ENCODE measurements at places on chromosomes 3 and 15.

- peak; percentile 46 for DNase-seq
These were observed 69.7 kb downstream of the USF3 start for GRCh38 chr3:113626503-113627371.

- DNase-seq = peak; percentile 61
These were observed 12.7 kb downstream of the LCMT2 start for GRCh38 chr15:43317566-43318184.

- no peak for DNase-seq
These were observed 57.1 kb downstream of the FEM1B start for GRCh38 chr15:68334661-68335124.

GRCh38 chr3:111723293-111724215, 128.4 kb upstream of the ZBED2 start:
- peak; percentile 84 for DNase-seq

- no peak for DNase-seq
These were observed 76.6 kb upstream of the SNRPN start for GRCh38 chr15:24878153-24878552.

DNA sequence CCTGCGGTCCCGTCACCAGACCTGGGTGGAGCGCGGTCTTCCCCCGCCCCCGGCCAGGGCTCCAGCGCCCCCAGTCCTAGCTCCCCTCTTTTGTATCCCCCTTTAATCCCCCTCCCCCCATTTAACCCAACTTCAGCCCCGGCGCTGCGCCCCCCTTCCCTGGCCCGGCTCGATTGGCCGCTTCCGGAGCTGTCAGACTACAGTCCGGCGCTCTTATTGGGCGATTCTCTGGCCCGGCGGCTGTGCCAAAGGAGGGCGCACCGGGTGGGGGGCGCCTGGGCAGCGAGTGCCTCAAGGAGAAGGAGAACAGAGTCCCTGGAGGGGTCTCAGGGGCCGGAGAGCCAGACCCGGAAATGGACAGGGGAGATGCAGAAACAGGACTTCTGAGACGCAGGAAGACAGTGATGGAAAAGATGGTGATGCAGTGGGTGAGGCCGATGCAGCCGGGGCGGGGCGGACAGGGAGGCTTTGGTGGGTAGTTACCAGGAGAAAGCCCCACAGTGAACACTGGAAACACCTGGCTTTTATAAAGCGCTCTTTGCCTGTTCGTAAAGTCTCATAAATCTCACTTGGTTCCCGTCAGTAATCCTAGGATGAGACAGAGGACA, 1.2 kb upstream of the ADCY5 start:
- peak; percentile 73 for DNase-seq

DNA sequence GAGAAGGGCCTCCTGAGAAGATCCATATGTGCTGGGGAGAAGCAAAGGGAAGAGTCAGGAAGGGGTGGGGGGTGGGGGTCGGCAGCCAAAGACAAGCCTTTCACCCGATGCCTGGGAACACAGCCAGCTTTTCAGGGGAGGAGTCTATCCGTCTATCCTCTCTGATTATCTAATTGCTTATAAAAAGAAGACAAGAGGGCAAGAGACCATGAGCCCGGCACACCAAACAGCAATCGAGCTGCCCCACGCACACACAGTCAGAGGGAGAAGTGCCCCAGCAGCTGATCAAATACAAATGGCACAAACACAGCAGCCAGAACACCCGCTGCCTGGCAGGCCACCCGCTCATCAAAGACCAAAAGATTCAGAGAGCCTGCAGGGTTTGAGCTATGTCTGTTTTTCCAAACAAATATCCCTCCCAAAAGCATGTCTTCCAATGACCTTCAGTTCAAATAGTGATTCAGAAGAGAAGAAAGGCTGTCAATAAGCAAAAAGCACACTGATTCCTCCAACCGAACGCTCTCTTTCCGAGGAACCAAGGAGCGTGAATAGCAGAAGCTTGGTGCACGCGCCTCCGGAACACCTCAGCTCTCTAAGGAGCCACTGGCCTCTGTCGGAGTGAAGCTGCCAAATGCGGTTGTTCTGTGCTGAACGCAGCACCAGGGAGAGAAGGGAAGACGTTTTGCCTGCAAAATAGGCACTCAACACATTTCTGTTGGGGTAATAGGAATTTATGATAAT, 419.2 kb downstream of the OCA2 start:
- DNase-seq = peak; percentile 93

- no peak for DNase-seq
These were observed 49.5 kb downstream of the HMG20A start for GRCh38 chr15:77470235-77470634.

DNA sequence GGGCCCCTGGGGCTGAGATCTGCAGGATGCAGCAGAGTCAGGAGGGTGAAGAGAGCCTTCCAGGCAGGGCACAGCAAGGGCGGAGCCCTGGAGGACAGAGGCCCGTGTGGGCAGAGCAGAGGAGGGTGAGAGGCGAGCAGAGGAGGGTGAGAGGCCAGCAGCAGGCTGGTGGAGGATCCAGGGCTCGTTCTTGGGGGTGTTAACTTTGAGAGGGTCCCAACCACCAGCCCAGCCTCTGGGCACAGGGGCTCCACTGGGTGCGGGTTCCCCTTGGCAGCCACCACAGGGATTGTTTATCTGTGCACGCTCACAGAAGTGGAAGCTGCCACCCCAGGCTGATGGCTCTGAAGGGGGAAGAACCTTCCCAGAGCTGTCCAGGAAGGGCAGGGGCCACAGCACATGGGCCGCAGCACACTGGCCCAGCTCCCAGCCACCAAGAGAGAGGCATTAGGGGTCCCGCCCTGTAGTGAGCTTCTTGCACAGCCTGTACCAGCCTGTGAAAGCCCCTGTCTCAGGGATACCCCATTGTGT, 9.3 kb upstream of the PLXND1 start:
- no peak for DNase-seq

GRCh38 chr15:72887376-72887775, 103.8 kb upstream of the ADPGK start:
- DNase-seq = no peak

DNA sequence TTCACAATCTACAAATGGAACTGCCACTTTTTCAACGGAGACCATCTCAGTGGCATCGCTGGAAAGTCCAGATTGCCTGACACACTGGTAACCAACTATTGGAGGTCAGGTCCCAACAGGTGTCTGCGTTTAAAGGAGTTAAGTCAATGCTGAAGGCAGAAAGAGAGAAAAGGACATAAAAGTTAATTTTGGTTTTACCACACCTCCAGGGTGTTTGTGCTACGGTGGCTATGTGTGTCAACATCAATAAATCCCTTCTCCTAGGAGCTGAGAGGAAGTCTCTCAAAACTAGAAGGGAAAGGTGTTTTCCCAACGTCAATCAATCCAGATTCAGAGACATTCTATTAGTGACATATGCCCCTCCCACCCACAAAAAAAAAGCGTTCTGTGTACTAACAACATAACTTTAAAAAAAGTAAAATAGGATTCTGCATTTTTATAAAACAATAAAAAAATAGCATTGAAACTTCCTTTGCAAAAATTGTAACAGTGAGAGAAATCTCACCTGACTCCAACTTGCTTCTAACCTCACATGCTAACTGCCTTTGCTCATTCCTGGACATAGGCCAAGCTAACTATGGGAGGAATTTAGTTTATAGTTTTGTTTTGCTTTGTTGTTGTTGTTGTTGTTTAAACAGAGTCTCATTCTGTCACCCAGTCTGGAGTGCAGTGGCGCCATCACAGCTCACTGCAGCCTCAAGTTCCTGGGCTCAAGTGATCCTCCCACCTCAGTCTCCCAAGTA, 58.7 kb downstream of the GATM start:
- DNase-seq = no peak

DNA sequence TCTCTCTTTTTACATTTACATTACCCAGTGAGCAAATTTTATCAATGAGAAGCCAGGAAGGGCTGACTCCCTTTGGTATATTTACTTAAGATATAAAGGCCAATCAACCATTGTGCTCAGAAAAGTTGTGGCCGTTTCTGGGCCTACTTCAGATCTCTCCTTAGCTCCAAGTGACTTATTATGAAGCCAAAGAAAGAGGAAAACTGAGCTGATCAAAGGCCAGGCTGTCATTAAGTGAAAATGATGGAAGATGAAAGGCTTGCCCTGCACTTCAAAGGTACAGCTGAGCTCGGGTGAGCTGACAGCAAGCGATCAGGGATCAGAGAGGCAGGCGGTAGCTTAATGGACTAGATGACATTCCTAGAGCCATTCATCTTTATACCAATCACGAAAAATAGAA, 24.8 kb downstream of the VGLL4 start:
- no peak for DNase-seq

GRCh38 chr15:60172143-60172542, 168.0 kb downstream of the FOXB1 start:
- DNase-seq = no peak

GRCh38 chr3:45783667-45784066, 12.7 kb downstream of the SLC6A20 start:
- no peak for DNase-seq

GRCh38 chr3:31244929-31245817, 287.6 kb upstream of the STT3B start:
- DNase-seq = peak; percentile 24

DNA sequence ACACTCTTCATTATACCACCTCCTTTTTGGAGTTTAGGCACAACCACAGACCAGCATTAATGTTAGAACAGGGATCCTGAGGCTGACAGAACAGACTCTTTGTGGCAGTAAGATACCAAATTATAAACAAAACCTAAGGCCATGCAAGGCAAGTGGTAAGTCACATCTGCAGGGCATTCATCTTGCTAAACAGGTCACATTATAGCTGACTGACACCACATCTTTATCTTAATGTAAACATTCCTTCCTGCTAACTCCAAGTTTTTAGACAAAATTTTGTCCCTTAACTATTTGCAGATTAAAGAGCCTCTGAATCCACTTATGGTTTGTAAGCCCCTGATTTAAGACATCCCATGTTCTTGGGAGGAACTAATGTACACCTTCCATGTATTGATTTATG, 500.6 kb downstream of the PYDC2 start:
- no peak for DNase-seq

DNA sequence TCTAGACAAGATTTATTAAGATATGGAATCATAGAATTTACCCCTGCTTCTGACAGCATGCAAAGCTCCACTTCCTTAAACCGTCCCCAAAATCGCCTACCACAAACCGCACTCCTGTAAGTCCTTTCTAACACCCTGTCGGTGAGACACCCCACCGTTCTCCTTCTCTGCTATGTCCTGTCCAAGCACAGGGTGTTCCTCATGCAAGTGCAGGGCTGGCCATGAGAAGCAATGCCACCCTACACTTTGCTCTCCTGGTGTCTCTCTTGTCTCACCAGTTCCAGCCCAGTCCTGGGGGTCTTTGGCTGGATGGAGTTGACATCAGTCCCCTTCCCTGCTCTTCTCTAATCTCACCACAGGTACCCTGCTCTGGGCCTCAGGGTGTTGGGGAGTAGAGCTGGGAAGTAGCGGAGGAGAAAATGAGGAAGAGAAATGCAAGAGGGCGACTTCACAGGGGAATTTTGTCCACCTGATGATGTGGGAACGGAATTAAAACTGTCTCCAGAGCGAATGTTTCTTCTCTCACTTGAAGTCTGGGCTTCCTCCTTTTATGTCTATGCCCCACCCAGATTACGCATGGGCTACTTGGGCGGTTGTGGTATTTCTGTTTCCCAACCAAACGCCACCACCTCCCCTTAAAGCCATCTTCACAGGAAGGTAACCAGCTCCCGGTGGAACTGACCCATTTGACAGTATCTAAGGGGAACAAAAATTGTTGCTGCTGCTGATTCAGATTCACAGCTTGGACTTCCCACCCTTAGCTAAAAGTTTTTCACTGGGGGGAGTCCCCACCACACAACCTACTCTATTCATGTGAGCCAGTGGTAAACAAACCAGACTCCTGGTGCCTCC, 49.9 kb downstream of the CASR start:
- DNase-seq = no peak

DNA sequence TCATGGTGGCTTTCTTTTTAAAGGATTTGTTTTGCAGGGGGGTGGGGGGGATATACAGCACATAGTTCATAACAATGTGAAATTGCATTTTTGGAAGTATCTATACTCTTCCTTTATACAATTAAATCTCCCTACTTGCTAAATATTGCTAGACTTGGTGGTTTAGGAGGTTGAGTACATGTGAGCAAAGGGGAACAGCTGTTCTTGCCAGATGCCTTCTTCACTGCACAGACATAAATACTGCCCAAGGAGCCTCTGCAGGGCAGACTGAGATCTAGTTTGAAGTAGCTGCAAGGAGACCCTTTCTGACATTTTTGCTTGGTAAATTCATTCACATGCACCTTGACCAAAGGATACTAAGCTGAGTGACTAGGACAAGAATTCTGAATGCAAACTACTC, 228.6 kb upstream of the IL12A start:
- DNase-seq = no peak

GRCh38 chr15:45147606-45148005, 17.8 kb downstream of the DUOX1 start:
- no peak for DNase-seq

- DNase-seq = no peak
These were observed 297.3 kb downstream of the DOCK3 start for GRCh38 chr3:50972029-50972428.

DNA sequence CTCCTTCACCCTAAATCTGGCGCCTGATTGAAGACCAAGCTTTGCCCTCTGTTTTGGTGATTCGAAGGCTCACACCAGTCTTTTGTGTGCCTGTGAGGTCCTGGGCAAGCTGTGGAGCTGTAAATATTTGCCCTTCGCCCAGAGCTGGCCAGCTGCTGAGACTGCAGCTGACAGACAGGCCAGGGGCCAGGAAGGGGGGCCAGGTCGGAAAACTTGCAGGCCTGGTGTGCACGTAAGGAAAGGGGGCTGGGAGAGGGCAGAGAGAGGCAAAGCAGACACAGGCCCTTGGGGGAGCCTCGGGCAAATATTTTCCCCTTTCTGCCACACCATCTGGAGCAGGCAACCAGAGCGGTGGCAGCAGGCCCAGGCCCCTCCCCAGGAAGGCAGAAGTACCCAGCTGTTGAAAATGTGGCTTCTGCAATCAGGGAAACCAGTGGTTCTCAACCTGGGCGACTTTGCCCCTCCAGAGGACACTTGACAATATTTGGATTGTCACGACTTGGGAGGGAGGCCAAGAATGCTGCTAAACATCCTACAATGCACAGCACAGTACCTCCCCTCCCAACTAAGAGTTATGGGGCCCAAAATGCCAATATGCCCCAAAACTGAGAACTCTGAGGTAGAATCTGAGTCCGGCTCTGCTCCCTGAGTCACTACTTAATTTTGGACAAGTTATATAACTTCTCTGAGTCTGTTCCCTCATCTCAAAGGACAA, 2.5 kb downstream of the PDZRN3 start:
- DNase-seq = peak; percentile 79

GRCh38 chr3:146496726-146497125, 27.4 kb upstream of the PLSCR2 start:
- no peak for DNase-seq

DNA sequence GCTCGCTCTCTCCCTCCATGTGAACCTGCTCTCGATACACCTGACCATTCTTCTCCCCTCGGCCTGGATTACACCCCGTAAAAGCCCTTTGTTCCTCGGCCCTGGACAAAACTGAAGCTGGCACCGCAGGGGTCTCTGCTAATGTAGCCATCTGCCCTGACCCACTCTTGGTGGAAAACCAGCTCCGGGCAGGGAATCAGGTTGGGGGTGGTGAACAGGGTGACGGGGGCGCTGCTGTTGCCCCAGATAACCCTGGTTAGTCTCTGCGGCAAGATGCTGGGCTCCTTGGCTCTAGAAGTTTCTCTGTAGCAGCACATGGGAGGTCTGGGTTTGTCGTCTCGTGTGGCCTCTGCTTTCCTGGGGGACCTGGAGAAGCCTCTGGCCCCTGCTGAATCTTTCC, 86.4 kb downstream of the WNT7A start:
- DNase-seq = no peak

GRCh38 chr3:193796089-193796488, 203.1 kb downstream of the OPA1 start:
- DNase-seq = no peak
